ENCODE measurements at places on chromosomes 1 and 21.

GRCh38 chr1:18529714-18530113 is 49.0 kb downstream of the KLHDC7A start:
- DNase-seq: no peak

DNA sequence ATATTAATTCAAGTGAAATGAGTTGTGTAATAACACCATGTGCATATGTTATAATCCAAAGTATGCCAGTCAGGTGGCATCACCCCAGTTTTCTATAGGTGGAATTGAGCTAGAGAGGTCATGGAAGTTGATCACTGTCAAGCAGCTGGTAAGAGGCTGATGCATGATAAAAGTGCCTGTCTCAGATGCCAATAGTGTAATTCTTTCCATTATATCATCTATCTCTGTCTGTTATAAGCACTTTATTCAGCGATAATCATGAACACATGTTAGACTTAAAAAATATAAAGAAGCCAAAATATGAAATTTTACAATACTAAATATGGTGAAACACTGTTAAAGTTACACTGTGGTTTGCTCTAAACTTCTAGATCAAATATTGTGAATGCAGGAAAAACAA is 156.6 kb downstream of the DNM3 start:
- no peak for DNase-seq

DNA sequence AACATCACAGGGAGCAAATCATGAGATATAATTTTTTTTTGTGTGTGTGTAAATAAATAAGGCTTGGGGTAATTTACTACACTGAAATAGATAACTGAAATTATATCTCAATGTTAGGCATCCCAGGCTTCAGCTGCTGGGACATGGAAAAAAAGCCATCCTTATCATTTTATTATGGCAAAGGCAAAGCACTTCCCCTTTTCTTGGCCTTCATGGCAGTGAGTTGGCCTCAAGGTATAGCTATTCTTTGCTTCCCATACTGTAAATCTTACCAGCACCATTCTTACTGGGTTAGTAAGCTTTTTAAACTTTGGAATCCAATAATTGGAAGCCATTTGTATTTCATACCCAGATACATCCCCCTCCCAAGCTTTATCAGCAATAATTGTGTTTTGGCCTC is 29.0 kb downstream of the RBM11 start:
- DNase-seq: no peak

GRCh38 chr1:92081031-92081430 is 886 bp downstream of the BTBD8 start:
- DNase-seq: no peak

GRCh38 chr21:27164208-27165177 is 197.6 kb upstream of the ADAMTS5 start:
- no peak for DNase-seq

DNA sequence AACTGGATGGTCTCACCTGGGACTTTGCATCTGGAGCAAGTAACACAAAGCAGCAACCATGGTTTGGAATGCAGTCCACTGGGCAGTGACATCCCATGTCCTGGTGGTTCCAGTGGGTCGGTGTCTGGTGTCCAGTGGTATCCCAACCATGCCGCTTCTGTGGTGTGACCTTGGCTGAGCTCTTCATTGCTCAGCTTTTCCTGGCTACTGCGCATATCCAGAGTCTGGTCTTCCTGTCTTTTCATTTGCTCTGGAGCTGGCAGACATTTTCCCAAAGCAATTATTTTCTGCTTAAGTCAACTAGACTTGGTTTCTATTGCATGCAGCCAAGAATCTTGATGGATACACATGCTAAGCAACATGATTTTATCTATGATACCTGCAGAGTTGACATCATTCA is 28.4 kb upstream of the CD2 start:
- no peak for DNase-seq
